Stimulated activated CD4-positive, alpha-beta T cell treated with anti-CD3 and anti-CD28 coated beads, Interleukin-2, amount 100 ng/mL, for 4 hours (primary cell): ENCODE measurements at places on chromosomes 2 and 18.

- DNase-seq = no peak
These were observed 9.3 kb downstream of the RHOB start for GRCh38 chr2:20456116-20456571.

- no peak for DNase-seq
These were observed 1.7 kb downstream of the INPP5D start for GRCh38 chr2:233061591-233062450.

DNA sequence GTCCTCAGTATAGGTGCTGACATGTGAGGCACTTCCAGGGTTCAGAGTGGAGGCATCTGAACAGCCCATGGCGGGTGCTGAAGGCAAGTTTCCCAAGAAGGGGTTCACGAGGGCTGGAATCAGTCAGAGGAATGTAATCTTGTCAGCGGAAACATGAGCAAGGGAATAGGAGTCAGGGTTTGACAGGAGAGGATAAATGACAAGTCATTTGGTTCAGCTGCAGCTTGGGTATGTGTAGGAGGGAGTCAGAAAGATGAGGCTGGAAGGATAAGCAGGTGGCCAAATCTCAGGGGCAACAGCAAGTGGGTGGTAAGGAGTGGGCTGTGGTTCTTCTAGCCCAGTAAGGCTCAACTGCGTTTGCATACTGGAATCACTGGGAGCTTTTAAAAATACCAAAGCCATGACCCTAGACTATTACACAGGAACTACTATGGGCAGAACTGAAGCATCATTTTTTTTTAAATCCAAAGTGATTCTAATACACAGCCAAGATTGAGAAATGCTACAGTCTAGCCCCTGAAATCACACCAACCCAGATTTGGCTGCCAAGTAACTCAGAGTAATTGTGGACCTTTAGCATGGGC, 41.8 kb upstream of the NAB1 start:
- DNase-seq = no peak

DNA sequence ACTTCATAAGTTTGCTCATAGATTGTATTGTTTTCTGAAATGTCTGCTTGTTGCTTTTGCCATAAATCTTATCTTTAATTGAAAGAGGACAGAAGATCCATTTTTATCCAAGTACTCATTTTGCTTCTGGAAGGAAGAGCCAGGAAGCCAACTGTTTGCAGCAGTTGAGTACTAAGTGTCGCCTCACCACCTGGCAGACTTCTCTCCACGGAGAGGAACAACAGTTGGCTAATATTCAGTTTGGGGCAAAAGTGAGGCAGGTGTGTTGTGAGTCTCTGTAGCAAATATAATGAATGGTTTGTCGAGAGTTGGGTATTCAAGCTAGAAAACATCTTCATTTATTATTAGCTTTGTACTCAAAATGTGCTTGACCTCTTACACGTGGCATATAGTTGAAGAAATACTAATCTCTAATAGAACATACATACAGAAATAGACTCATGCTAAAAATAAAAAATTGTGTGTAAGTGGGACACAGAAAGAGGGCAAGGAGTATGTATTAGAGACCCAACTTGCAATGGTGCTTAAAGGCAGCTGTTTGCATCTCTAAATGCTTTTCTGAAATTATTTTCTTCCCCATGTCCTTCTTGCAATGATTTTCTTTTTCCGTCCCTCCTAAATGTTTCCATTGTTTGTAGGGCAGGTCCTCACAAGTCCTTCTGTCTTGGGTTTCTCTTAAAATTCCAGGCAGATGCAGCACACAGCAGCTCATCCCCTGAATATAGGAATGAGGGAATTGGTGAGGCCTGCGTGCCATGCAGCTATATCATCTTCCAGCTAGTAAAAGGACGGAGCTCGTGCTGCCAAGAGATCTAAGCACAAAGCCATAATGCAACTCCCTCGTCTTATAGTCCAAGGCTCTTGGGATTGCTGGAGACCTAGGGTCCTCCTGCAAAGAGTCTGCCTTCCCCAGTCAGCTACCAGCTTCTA, 44.8 kb upstream of the MAP3K20 start:
- no peak for DNase-seq

DNA sequence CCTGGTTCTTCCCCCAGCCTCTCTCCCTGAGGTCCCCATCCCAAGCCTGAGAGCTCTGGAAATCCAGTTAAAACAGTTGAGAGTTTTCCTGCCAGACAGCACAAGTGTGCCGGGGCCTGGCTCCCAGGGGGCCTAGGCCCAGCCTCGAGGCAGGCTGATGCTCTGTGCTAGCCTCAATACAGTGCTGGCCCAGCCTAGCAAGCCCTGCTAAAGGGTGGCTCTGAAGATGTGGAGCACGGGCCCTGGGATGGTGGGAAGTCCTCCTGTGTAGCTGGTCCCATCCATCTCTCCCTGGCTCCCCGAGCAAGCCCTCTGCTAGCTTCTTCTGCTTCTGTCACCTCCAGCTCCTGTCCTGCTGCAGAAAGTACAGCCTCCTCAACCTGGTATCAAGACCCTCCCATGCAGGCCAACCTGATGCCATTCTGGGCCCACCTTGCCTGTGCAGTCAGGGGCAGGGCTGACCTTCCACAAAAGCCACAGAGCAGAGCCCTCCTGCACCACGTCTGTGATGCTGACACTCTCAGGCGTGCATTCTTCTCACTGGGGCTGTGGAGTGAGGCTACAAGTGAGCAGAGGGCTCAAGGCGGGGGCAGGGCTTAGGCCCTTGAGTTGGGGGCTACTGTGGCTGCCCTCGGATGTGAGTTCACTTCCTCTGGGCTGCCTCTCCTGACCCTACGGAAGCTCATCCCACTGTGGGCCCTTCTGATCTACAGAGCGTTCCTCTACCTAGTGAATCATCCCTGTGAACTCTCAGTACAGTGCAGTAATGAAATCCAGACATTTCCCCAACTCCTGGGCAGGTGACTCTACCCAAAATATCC, 60.1 kb upstream of the LAPTM4A start:
- no peak for DNase-seq

GRCh38 chr18:44579745-44580144, 100.9 kb upstream of the SETBP1 start:
- DNase-seq = no peak

GRCh38 chr18:76914796-76915195, 92.4 kb downstream of the ZNF236 start:
- DNase-seq = no peak

- no peak for DNase-seq
These were observed 83.8 kb upstream of the TLK1 start for GRCh38 chr2:171244466-171244969.

GRCh38 chr18:9516437-9517064, 41.2 kb downstream of the RALBP1 start:
- DNase-seq = no peak
